A549 treated with ZK216348 at 1 μM for 4 hours (cell line): ENCODE measurements at places on chromosomes 7 and 10. TPM values are rescaled to one million over a fixed set of nuclear protein-coding genes. Genes with fewer than 3 reads are reported as not detected.

The PFKFB3 gene
- 114 to 175 TPM (median 164 TPM) in 5 replicates for total RNA-seq

The C10orf105 gene
- total RNA-seq, result not detected in 5 replicates

The NEUROD6 gene
- total RNA-seq, result not detected in 5 replicates

The JAZF1 gene
- total RNA-seq, result 4.6 to 6.3 TPM (median 5.7 TPM) in 5 replicates

The NCOA4 gene
- total RNA-seq, result 80.9 to 107 TPM (median 89.1 TPM) in 5 replicates

The PPP1R17 gene
- not detected in 5 replicates for total RNA-seq

The CRCP gene
- total RNA-seq, result 24.8 to 36.1 TPM (median 26.3 TPM) in 5 replicates

The PARD3 gene
- 62.4 to 85.0 TPM (median 68.7 TPM) in 5 replicates for total RNA-seq

The TMEM273 gene
- total RNA-seq, result not detected in 5 replicates

The CDK14 gene
- total RNA-seq, result 0.05 to 0.56 TPM (median 0.06 TPM) in 5 replicates

The PALD1 gene
- total RNA-seq, result 4.2 to 8.5 TPM (median 7.4 TPM) in 5 replicates

The ITPRID1 gene
- total RNA-seq, result not detected in 5 replicates

The TMEM184A gene
- 6.8 to 14.2 TPM (median 11.3 TPM) in 5 replicates for total RNA-seq

The HOXA13 gene
- total RNA-seq, result 1.3 to 2.6 TPM (median 2.2 TPM) in 5 replicates

The ASB10 gene
- not detected in 5 replicates for total RNA-seq

The CNNM1 gene
- 18.8 to 27.2 TPM (median 21.9 TPM) in 5 replicates for total RNA-seq

The COL17A1 gene
- total RNA-seq, result 1.6 to 2.2 TPM (median 1.9 TPM) in 5 replicates

The IFT22 gene
- 50.6 to 55.2 TPM (median 52.1 TPM) in 5 replicates for total RNA-seq

The CYP26C1 gene
- total RNA-seq, result not detected in 5 replicates

The RSPH10B2 gene
- 0.40 TPM in 1 of 5 replicates, not detected in the others for total RNA-seq

The ITIH2 gene
- 0.09 to 0.53 TPM (median 0.27 TPM) in 5 replicates for total RNA-seq
